Central memory CD8-positive, alpha-beta T cell (primary cell): ENCODE measurements at places on chromosomes 7 and 10.

DNA sequence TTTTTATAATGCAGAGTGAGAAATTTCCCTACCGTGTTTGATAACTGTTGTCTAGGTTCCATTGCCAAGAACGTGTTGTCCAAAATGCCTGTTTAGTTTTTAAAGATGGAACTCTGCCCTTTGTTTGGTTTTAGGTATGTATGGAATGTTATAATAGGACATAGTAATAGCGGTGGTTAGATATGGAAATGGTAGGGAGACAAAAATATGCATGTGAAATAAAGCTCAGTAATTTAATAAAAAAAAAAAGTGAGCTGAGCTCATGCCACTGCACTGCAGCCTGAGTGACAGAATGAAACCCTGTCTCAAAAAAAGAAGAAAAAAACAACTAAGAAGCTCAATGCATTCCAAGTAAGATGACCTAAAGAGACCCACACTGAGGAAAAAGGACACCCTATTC lies 72.9 kb downstream of the ZNF783 start:
- DNase-seq: no peak

GRCh38 chr10:112875476-112876267 lies 74.4 kb upstream of the TCF7L2 start:
- no peak for DNase-seq

DNA sequence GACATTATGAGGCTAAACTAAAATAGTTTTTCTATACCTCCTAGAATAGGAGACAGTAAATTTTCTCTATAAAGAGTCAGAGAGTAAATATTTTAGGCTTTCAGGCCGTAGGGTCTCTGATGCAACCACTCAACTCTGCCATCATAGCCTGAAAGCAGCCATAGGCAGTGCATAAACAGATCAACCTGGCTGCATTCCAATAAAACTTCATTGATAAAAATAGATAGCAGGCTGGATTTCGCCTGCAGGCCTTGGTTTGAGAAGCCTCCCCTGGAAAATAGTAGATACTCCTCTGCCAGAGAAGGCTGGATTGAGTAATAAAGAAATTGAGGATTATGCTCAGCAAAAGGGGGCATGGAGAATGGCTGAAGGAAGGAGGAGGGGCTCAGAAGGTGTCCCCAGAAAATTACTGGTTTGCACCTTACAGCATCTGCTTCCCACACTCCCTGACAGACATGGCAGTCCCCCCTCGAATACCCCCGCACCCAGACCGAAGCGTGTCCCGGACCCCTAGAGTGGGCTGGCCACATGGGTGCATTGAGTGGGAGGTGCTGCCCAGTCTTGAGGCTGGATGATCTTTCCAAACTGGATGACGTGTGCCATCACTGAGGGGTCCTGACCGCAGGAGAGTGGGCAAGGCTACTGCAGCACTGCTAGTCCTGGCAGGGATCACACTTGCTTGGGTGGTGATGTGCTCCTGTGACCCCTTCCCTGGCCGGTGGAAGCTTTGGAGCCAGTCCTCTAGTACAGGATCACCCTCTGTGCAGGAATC lies 126.6 kb downstream of the PTPN20 start:
- no peak for DNase-seq

- DNase-seq: no peak
Observed at GRCh38 chr10:125201791-125202622, 41.6 kb upstream of the CTBP2 start.

- no peak for DNase-seq
Observed at GRCh38 chr7:66169616-66170015, 35.5 kb upstream of the TPST1 start.

DNA sequence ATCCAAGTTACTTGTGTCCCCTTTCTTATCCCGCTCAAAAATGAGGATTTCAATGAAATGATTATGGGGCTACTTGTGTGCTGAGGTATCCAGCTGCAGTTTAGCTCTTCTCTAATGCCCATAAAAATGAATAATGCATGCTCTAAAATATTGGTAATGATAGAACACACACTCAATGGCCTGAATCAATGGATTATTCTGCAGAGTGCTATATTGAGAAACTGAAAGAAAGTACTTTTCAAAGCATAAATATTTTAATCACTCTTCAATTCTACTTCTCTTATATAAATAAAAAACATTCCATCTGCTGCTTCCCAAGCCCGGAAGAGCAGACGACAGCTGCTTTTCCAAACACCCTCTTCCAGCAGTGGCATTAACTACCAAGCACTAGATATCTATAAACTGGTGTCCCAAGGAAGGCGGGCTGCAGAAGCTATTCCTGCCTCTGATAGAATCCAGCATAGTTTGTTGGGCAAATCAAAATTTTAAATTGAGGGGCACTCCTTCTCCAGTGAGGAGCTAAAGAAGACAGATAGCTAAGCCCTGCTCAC lies 284.9 kb upstream of the AOAH start:
- no peak for DNase-seq

DNA sequence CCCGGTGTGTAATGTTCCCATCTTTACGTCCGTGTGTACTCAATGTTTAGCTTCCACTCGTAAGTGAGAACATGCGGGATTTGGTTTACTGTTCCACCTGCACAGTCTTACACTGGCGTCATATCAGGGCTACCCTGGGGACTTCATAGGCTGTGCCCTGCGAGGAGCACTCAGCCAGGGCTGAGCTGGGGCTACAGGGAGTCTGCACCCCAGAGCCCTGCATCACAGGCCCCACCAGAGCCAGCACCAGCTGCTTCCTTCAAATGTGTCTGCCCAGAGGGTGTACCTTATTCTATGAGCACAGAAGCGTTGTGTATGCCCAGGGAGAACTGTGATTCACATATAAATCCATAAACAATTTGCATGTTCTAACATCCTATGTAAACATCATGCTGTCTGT lies 277.1 kb downstream of the TCERG1L start:
- no peak for DNase-seq

DNA sequence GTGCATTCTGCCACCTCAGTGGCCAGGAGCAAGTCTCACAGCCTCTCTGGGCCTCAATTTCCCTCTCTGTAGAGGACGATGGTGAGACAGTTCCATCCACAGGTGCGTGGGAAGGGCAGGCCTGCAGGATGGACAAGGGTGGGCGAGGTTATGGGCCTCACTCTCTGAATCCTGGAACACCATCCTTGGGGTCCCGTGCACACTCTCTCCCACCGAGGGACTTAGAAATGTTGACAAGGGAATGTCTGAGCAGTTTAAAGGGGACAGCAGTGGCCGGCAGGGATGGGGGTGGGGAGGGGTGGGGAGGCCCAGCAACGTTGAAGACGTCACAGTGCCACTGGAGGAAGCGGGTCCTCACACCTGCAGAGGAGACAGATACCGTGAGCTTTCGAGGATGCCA lies 111.5 kb downstream of the FOXL3 start:
- no peak for DNase-seq

GRCh38 chr10:110147961-110148360 lies 59.4 kb upstream of the MXI1 start:
- no peak for DNase-seq

GRCh38 chr10:77837248-77837924 lies 89.2 kb downstream of the DLG5 start:
- DNase-seq: peak; percentile 56

- no peak for DNase-seq
Observed at GRCh38 chr7:118657391-118658005, 433.0 kb downstream of the ANKRD7 start.

- DNase-seq: peak; percentile 47
Observed at GRCh38 chr7:99365318-99366141, 9.0 kb upstream of the ARPC1B start.

DNA sequence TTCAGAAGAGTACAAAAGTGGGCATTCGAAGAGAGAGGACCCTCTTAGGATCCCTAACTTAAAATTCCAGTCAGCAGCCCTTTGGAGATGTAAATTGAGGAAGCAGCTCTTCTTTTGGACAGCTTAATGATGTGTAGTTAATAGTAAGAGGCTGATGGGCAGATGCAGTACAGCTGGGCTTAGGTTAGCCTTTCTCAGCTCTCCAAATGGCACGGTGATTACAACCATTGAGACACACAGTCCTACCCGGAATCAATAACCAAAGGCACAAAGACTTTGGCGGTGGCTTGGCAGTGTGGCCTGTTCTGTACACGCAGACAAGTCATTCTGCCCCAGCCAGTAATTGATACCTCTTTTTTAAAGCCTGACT lies 26.8 kb downstream of the GAD2 start:
- no peak for DNase-seq

- DNase-seq: no peak
Observed at GRCh38 chr10:121710971-121711370, 112.7 kb upstream of the FGFR2 start.

DNA sequence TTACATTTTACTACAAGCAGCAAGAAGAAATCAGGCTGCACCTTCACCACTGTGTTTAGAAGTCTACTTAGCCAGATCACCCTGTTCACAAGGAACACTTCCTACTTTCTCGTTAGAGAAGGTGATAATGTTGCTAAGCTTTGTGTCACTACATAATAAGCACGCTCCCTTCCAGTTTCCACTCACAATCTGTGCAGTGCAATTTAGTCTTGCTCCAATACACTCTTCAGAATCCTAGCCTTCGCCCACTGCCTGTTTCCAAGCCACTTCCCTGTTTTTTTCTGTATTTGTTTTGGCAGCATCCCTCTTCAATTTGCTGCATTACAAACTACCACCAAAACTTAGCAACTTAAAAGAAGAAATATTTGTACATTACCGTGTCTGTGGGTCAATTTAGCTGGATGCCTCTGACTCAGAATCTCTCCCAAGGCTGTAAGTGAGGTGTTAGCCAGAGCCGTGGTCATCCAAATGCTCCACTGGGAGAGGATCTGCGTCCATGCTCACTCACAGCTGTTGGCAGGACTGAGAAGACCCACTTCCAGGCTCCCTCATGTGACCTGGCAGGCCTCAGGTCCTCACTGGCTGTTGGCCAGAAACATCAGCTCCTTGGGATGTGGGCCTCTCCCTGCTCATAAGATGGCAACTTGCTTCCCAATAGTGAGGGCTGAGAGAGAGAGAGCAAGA lies 110.4 kb downstream of the PON1 start:
- DNase-seq: no peak

GRCh38 chr10:79292891-79293746 lies 54.1 kb upstream of the PPIF start:
- DNase-seq: no peak

DNA sequence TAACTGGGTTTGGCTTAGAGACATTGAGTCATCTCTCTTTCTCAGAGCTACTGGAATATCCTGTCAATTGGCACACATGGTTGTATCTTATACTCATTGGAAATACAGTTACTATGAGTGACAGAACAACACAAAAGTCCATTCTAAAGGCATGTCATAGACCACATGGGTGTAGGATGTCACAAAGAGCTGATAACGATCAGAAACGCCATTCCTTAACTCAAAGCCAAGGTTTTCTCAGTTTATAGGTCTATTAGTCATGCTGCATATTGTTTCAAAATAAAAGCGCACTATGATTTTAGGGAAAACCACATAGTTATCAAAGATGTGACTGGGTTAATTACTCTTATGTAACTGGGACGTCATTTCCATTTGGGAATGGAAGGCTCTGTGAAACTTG lies 147.2 kb upstream of the FAM171A1 start:
- DNase-seq: no peak

- no peak for DNase-seq
Observed at GRCh38 chr7:28177836-28178235, 2.8 kb downstream of the JAZF1 start.

- DNase-seq: no peak
Observed at GRCh38 chr7:115789901-115790300, 240.7 kb downstream of the TFEC start.

GRCh38 chr10:66925896-66926715 lies at the start of gene LRRTM3:
LRRTM3 (plus strand) TSS chr10:66926036.
- DNase-seq: no peak

DNA sequence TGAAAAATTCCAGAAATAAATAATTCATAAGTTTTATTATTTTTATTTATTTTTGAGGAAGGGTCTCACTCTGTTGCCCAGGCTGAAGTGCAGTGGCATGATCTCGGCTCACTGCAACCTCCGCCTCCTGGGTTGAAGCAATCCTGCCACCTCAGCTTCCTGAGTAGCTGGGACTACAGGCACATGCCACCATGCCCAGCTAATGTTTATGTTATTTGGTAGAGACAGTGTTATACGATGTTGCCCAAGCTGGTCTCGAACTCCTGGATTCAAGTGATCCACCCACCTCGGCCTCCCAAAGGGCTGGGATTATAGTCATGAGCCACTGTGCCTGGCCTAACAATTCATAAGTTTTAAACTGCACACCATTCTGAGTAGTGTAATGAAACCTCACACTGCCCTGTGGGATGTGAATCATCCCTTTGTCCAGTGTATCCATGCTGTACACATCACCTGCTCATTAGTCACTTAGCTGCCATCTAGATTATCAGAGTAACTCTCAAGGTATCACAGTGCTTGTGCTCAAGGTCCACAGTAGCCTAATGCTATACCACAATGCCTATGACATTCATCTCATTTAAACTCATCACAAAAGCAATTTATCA lies 17.9 kb downstream of the RTKN2 start:
- no peak for DNase-seq

GRCh38 chr10:109308971-109309370 lies 614.3 kb downstream of the XPNPEP1 start:
- DNase-seq: no peak

DNA sequence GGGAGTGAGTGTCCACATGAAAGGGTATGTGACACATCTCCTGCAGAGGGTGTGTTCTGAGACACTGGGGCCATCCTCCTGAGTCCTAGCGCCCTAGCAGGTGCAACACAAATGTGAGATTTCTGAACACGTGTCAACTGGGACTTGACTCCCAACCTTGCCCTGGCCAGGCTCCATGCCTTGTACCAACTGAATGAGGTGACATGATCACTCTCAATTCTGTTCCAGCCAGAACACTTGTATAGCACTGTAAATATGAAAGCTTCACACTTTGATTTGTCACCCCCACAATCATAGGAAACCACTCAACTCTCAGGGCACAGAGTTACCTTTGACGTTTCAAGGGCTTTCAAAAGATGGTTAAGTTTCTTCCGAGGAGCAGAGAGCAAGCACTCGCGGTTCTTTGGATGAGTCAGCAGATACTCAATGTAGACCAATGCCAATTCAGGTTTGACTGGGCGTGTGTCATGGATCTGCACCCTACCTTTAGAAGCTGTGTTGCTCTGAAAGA lies 48.6 kb downstream of the NCAPG2 start:
- peak; percentile 15 for DNase-seq

GRCh38 chr7:128443831-128444600 lies 11.7 kb upstream of the HILPDA start:
- DNase-seq: no peak

DNA sequence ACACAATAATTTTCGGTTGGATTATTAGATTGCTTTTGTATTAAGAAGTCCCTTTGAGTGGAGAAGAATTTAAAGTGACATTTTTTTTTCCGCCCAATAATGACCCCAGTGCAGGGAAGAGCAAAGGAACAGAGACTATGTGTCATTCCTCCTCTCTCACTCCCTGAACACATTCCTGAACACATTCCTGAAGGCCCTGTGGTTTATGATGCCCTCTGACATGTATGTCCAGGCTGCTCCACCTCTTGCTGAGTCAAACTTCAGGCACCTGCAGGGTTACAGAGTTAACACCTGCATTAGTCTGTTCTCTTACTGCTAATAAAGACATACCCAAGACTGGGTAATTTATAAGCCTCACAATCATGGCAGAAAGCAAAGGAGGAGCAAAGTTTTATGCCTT lies 704.0 kb upstream of the LRRN3 start:
- no peak for DNase-seq
